SK-MEL-5 (cell line): ENCODE measurements at places on chromosomes 5 and 9.

- DNase-seq = no peak
Observed at GRCh38 chr9:117936185-117937130, 232.3 kb downstream of the TLR4 start.

- no peak for DNase-seq
Observed at GRCh38 chr5:131258733-131259132, 5.1 kb upstream of the CDC42SE2 start.

- DNase-seq = no peak
Observed at GRCh38 chr9:27653246-27653645, 80.0 kb upstream of the C9orf72 start.

DNA sequence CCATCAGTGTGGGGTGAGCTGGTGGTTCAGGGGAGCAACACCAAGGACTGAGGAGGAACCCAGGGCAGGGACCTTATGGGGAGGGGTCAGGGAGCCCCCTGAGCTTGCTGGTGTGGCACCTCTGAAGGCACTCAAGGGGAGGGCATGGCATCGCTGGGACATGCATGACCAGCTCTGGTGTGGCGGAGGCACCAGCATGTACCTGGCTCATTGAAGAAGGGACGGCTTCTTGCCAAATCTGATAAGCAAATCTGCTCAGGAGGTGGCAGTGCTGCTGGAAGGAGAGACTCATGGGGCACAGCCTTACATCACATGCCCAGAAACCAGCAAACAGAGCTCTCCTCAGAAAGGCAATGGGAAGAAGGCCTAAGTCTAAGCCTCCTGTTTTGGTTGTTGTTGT lies 421.8 kb downstream of the SEMA5A start:
- no peak for DNase-seq

DNA sequence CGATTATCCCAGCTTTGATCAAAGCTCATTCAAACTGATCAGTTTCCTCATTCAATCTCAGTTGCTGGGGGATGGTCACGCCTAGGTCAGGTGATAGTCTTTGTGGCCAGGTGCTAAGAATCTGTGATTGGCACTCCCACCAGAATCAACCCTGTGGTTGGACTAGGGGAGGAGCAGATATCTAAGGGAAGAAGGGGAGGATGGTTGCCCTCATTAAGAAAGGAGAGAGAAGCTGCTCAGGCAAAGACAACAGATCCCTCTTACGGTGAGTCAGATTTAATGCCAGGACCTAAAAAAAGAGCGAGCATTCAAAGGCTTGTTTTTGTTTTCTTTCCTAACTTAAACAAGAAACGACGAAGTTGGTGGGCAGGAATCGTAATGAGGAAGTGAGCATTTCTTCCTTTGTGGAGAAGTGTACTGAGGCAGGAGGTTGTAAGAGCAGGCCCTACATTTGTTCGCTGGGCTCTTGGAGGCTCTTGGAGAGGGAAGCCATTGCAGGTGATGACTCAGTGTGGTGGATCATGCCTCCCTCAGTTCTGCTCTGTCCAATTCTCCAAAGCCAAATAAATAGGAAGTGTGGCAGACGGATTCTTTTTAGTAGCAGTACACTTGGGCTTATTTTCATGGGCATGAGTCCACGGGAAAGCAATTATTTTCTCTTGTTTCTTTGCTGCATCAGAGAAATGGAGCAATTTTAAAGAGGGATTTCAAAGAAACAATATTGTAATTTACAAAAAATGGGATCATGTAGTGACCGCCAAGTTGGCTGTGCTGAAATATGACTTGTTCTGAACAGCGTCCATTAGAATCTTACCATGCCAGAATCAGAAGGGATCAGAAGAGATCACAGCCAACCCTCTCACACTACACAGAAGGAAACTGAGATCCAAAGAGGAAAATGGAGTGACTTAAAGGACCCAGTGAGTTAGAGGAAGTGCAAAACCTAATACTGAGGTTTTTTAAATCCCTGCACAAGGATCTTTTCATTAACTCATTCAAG lies 18.7 kb upstream of the TGFBR1 start:
- no peak for DNase-seq

- DNase-seq = no peak
Observed at GRCh38 chr5:154107756-154108155, 69.0 kb downstream of the MFAP3 start.

- no peak for DNase-seq
Observed at GRCh38 chr5:151078490-151079262, 2.2 kb downstream of the TNIP1 start.

DNA sequence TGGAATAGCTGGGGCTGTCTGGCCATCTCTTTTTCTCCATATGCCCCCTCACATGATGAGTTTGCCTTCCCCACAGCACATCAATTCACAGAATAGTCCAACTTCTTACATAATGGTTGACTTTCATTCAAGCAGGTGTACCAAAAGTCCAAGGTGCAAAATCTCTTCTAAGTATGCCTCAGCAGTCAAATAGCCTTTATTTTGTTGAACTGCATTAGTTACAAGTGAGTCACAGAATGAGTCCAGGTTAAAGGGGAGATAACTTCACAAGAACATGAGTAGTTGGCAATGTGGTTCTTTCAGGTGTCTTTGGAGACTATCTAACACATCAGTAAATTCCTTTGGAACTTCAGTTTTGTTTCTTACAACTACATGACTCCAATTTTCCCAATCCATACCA lies 672.5 kb downstream of the PRELID2 start:
- no peak for DNase-seq

GRCh38 chr9:78296201-78296892 lies 578 bp upstream of the PSAT1 start:
- DNase-seq = peak; percentile 44

- no peak for DNase-seq
Observed at GRCh38 chr9:77838986-77839385, 190.9 kb upstream of the GNA14 start.

DNA sequence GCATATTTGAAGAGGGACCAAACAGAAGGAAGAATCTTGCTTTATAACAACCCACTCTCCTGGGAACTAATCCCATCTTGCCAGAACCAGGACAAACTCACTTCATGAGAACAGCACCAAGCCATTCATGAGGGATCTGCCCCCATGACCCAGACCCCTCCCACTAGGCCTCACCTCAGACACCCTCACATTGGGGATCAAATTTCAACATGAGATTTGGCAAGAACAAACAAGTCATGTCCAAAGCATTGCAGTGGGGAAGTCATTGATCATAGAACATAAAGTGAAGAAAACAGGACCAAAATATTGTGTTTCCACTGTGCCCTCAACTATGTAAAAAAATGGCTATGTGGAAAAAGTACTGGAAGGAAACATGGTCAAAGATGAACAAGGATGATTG lies 43.9 kb downstream of the MAP1B start:
- DNase-seq = no peak

GRCh38 chr9:126805554-126806262 lies 868 bp downstream of the ZBTB43 start:
- peak; percentile 63 for DNase-seq

DNA sequence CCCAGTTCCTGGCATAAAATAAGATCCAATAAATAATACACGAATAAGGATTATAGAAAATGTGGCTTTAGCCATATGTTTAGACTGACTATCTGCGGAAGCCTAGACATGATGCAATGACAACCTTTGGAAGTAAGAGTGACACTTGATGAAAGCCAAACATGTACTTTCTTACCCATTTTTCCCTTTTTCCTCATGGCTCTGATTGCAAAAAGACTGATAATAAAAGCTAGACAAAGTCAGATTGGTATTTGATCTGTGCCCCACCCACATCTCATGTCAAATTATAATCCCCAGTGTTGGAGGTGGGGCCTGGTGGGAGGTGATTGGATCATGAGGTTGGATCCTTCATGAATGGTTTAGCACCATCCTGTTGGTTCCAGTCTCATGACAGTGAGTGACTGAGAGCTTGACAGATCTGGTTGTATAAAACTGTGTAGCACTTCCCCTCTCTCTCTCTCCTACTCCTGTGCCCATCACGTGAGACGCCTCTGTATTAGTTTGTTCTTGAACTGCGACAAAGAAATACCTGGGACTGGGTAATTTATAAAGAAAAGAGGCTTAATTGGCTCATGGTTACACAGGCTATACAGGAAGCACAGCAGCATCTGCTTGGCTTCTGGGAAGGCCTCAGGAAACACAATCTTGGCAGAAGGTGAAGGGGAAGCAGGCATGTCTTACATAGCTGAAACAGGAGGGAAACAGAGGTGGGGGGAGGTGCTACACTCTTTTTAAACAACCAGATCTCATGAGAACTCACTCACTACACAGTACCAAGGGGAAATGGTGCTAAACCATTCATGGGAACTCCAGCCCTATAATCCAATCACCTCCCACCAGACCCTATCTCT lies 243.4 kb upstream of the PIK3R1 start:
- DNase-seq = no peak

DNA sequence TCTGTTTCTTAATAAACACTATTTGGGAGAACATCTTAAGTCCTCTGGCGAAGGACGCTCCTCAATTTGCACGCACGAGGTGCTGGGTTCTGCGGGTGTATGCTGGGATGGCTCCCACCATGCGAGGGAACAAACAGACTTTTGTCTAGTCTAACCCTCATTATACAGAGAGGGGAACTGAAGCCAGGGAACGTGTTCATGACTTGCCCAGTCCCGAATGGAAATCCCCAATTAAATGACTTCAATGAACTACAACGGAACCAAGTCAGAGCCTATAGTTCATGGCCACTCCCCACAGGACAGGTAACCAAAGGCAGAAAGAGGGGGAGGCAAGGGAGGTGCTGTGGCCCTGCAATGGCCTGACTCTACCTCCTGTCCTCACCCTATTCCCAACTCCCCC lies 9.3 kb downstream of the TLE1 start:
- DNase-seq = peak; percentile 46

GRCh38 chr9:11893331-11893730 lies 799.9 kb upstream of the TYRP1 start:
- DNase-seq = no peak

DNA sequence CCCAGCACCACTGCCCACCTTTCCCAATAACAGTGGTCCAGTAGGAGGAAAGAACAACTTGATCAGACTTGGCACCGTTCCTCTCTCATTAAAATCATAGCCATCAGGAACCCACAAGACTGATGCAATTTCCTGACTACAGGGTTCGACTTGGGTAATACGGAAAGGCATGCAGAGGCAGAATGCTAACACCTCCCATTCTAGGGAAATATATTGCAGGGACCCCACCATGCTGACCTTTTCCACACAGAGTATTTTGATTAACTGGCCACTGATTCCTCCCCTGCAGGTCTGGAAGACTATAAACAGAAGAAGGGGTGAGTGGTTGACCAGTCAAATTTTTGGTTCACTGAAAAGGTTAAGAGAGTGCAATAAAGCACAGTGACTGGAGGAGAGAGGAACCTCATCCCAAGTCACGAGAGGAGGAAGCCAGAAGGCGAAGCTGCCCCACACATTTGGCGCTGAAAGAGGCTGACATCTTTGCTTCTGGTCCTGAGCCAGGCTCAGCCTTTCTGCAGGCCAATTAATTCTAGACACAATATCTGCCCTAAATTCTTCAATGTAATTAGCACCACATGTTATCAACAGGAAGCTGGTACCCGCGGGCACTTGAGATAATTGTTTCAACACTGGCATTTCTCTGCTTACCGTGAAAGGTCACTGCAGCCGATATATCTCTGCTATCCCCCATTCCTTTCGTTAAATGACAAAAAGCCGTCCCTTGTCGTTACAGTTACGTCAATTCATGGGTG lies 64.7 kb upstream of the SPOCK1 start:
- peak; percentile 32 for DNase-seq

GRCh38 chr5:88377240-88377639 lies 108.6 kb upstream of the TMEM161B start:
- no peak for DNase-seq

DNA sequence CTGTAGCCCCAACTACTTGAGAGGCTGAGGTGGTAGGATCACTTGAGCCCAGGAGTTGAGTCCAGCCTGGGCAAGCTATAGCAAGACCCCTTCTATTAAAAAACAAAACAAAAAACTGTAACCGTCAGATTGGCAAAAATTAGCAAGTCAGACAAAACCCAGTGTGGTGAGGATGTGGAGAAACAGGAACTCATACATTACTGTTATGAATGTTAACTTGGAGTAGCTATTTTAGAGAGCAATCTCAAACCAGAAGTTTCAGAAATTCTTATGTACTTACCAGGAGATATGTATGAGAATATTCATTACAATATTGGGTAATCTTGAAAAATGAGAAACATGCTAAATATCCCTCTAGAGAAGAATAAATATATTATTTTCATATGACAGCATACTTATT lies 120.3 kb downstream of the INVS start:
- DNase-seq = no peak

DNA sequence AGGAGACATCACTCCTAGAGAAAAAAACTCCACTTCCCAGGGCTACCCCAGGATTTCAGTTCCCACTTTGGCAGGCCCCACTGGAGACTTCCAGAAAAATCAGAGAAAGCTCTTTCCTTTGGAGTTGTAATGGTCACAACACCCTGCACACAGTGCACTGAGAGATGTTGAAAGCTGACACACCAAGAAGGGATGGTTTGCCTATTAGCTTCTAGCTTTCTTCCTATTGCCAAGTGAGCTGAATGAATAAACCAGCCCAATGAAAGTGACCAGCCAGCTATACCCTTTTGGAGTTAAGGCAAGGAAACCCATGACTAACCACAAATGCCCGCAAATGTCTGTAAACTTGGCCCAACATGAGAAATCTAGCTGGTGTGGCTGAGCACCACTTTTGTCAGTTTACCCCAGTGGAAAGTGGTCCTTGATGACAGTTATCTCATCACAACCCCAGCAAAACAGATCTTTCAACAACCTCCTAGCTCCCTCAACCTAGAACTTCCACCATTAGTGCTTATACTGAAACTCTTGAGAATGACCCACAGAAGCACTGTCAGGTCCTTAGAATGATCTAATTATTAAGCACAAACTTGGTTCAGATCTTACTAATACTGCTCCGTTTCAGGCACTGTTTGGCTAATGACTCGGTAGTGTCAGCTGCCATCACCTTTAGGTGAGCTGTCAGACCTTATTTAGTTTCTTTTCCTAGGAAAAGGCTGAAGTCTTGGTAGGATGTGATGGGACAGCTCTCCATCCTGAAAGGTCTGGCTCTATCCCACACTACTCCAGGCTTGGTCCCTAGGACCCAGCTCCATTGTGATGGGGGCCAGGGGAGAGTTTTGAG lies 11.2 kb downstream of the IRF1 start:
- DNase-seq = no peak

DNA sequence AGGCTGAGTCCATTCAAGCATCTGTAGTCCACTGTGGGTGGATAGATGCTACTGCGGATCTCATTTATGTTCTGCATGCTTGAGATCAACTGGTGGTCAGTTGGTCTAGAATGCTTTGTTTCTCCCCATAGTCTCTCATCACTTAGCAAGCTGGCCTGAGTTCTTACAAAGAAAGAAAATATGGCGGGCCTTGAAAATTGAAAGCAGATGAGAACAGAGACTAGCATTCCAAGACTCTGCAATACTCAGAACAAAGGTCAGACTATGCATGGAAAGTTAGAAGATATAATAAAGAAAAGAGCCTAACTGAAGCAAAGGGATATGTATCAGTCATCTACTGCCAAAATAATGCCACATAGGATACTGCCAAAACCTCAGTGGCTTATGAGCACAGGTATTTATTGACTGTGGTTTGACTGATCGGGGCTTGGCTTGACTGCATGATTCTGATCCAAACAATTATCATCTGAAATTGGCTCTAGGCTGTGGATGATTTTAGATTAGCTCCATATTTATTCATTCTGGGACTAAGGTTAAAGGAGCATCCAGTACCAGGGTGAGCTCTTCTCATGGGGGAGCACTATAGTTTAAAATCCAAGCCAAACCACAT lies 258.9 kb downstream of the TAF11L14 start:
- DNase-seq = no peak

GRCh38 chr9:34686231-34686630 lies 4.8 kb downstream of the CCL19 start:
- no peak for DNase-seq
